ENCODE measurements at places on chromosomes 4 and X. TPM values are rescaled to one million over a fixed set of nuclear protein-coding genes. Genes with fewer than 3 reads are reported as not detected.
A peak's percentile ranks its signal among the peaks of the same experiment; 100 is the strongest.

TMPRSS11F gene
- total RNA-seq = not detected

DNA sequence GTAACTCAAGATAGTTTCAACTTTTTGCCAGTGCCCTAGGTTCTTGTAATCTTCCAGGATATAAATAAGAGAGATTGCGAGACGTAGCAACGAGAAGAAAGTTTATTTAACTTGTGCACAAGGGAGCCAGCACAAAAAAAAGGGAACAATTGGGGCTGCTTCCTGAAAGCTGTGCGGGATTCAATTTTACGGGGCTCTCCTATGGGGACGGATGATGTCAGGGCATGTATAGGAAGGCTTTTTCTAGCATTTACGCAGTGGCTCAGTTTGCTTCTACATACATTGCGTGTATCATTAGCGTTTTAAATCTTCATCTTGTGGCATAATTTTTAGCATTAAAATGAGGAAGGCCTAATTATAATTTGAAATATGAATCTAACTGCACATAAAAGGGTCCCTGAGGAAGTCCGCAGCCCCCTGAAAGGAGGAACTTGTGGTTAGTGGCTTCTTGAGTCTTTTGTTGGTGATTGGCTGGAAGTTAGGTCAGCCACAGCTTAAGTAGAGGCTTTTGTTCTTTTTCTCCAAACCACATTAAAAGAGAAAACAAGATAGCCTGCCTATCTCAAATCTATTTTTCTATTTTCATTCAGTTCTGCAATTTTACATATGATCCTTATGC lies 668.2 kb upstream of the NDST4 start:
- no peak overlapping the region for H3K4me3 ChIP-seq
- no peaks in the 10 kb centered on the region for H3K36me3 ChIP-seq
- no peaks in the 10 kb centered on the region for H3K4me1 ChIP-seq
- H3K27me3 ChIP-seq = no peaks in the 10 kb centered on the region
- H3K27ac ChIP-seq = no peak overlapping the region
- no peak for DNase-seq

- H3K27me3 ChIP-seq = peaks cover 7% of the 10 kb centered on the region
- DNase-seq = no peak
- peak overlapping the region; percentile 36 for H3K4me3 ChIP-seq
- H3K4me1 ChIP-seq = no peaks in the 10 kb centered on the region
Observed at GRCh38 chrX:19372547-19373331, 29.0 kb downstream of the PDHA1 start.

DNA sequence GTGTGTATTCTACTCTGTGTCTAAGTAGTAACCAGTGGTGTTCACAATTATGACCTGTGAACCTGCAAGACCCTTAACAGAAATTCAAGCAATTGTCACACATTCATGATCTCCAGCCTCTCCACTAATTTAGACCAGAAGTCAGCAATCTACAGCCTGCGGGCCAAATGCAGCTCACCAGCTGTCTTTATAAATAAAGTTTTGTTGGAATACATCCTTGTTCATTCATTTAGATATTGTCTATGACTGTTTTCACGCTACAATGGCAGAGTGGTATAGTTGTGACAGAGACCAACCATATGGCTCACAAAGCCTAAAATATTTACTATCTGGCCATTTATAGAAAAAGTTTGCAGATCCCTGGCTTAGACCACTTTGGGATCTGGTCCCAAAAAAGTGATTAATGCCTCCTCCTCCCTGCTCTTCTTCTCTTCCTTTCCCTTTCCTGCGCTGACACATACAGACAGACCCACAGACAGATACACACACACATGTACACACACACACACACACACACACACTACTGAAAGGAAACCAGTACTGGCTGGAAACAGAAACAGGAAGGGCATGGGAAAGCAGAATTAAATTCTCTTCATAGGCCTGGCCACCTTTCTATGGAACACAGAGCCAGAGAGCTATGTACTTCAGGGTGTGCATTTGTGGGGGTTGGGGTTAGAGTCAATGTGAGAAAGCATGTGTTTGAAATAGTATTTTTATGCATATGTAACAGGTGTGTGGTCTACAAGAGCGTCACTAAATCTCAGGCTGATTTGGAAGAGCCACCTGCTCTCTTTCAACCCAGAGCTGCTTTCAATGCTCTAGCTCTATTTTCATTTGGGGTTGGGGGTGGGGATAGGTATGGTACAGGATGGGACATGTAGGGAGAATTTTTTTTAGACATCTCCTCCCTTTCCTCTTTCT lies 49.7 kb upstream of the TMEM164 start:
- no peak for DNase-seq
- peaks cover 4% of the 10 kb centered on the region for H3K4me1 ChIP-seq
- H3K27ac ChIP-seq = peak overlapping the region; percentile 48
- H3K4me3 ChIP-seq = no peak overlapping the region

DNA sequence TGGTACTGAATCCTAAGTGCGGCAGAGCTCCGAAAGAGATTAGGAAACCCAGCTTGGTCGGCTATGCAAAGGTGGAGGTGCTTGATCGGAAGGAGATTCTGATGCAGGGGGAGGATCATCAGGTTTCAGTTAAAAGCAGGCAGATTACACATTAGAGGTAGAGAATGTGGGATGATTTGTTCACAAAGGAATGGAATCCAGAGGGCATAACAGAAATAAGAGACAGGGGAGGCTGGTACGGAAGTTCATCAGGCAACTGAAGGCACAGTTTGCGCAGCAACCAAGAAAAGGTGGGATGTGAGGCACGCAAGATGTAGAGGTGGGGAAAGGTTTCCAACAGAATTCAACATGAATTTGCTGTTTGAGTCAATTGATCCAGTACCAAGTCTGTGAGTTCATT lies 424 bp upstream of the ZNF330 start:
- peak overlapping the region; percentile 98 for H3K4me3 ChIP-seq
- DNase-seq = no peak
- H3K4me1 ChIP-seq = peaks cover 28% of the 10 kb centered on the region
- H3K27me3 ChIP-seq = no peaks in the 10 kb centered on the region
- peaks cover 4% of the 10 kb centered on the region for H3K36me3 ChIP-seq

GRCh38 chrX:53494436-53494835 lies 60.3 kb upstream of the HSD17B10 start:
- H3K27ac ChIP-seq = no peak overlapping the region
- H3K4me3 ChIP-seq = no peak overlapping the region
- no peaks in the 10 kb centered on the region for H3K36me3 ChIP-seq

RHOH gene
- total RNA-seq = not detected

DNA sequence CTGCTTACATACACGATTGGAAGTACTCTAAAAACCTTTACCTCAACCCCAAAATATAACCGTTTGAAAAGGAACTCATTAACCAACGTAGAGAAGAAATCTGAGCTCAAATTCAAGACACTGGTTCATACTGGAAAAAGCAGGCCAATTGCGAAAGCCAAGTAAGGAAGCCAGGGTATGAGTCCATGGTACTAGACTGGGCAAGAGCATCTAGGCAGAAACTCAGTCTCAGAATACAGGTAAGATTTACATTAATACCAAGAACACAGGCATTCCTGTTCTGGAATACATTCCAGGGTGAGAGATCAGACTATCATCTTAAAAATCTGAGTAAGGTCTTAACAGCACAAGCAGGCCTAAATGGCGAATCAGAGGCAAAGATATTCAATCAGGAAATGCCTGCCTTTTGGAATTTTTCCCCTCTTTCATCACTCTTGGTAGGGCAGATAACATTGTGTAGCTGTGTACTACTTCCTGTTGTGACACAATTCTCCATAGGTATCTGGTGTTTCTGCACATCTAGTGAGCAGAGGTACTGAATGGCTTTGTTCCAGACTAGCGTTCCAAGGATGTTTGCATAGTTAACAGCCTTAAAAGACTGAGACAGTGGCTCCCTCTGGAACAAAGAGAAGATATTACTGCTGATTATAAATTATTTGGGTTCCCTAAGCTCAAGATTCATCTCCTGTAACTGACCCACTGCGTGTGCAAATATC lies 311.3 kb downstream of the PCDH19 start:
- no peaks in the 10 kb centered on the region for H3K36me3 ChIP-seq
- H3K27ac ChIP-seq = no peak overlapping the region
- DNase-seq = no peak
- H3K4me3 ChIP-seq = no peak overlapping the region
- H3K27me3 ChIP-seq = no peaks in the 10 kb centered on the region

- no peaks in the 10 kb centered on the region for H3K27me3 ChIP-seq
- no peak overlapping the region for H3K27ac ChIP-seq
- no peak for DNase-seq
- no peak overlapping the region for H3K4me3 ChIP-seq
- H3K4me1 ChIP-seq = no peaks in the 10 kb centered on the region
Observed at GRCh38 chrX:119028733-119029330, 44.0 kb upstream of the CT47C1 start.

DNA sequence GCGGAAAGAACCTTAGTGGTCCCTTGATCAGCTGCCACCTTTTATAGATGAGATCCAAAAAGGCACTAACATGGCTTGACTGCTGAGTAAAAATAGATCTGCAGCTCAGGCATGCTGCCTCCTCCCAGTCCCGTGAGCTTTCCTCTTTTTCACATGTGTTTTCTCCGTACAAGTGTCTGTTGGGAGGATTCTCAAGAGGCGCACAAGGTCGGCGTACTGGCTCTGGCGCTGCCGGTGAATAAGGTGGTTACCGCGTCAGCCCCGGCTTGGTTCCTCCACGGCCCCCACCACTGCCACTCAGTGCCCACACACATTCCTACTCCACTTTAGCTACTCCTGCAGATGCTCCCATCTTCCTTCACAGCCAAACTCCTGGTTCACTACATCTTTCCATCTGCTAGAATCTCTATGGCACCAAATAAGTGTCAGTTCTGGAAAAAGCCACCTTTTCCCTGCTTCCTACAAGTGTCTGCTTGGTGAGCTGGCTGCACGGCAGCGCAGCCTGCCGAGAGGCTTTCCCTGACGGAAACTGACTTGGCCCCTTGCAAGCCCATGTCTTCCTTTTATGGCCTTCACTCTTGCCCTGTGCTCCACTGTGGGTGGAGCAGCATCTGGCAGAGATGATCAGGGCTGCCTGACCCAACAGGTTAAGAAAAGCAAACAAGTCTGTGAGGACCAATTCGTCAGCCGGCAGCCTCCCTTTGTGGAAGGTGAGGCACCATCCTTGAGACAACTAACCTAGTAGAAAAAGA lies 99.8 kb downstream of the KLHL8 start:
- DNase-seq = peak; percentile 63
- H3K27ac ChIP-seq = peak overlapping the region; percentile 79
- H3K4me1 ChIP-seq = peaks cover 82% of the 10 kb centered on the region
- H3K4me3 ChIP-seq = peak overlapping the region; percentile 30

SPINK2 gene
- total RNA-seq = 3.4 TPM

DNA sequence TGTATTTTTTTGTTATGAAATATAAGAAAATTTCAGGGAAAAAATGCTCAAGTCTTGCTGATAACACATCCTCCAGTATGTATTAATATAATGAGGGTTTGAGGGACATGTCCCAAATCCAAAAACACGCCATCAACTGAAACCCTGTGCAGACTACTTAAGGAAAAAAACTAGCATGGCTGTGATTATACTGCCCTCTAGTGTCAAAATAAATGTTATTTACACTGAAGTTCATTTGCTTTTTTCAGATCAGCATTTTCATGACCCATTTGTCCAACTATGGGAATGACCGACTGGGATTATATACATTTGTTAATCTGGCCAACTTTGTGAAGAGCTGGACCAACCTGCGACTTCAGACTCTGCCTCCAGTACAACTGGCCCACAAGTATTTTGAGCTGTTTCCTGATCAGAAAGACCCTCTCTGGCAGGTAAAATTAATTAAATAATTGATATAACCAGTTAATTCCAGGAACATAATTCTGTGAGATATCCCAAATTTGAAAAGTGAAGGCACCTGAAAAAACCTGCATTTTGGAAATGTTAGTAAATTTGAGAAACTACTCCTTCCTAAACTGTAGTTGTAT lies 128.5 kb downstream of the PRSS12 start:
- H3K4me1 ChIP-seq = no peaks in the 10 kb centered on the region
- H3K36me3 ChIP-seq = no peaks in the 10 kb centered on the region
- no peaks in the 10 kb centered on the region for H3K27me3 ChIP-seq
- no peak overlapping the region for H3K4me3 ChIP-seq
- H3K27ac ChIP-seq = no peak overlapping the region

- H3K27me3 ChIP-seq = peaks cover 5% of the 10 kb centered on the region
- H3K4me1 ChIP-seq = no peaks in the 10 kb centered on the region
- DNase-seq = no peak
- no peaks in the 10 kb centered on the region for H3K36me3 ChIP-seq
- no peak overlapping the region for H3K4me3 ChIP-seq
Observed at GRCh38 chr4:3690551-3691152, 75.5 kb upstream of the ADRA2C start.

VEGFC gene
- total RNA-seq = 1.1 TPM

DNA sequence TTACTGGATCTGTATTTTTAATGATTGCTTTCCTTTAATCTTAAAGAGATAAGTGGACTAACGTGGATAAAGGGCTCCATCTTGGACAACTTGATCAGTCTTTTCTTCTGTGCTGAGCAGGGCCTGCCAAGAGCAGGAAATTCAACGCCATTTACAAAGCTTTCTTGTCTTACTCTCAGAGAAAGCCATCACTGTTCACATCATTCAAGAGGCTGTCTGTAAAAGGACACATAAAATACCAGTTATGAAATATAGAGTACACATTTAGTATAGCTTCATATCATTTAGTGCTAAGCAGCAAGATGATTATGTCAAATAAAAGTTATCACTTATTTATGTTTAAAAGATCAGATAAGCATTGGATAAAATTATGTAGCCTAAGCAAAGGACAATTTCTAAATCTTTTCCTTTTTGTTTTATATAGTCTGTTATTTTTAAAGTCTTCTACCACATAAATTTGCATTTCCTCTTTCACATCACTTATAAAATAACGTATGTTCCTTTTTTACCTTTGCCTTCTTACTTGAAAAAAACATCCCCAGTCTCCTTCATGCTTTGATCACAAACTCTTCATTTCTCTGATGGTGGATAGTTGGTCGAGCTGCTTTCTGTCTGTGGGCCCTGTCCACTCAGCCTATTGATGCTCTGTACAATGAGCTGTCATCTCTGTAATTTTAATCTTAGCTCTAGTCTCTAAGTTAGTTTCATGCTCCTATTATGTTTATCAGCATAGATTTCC lies 2.1 kb upstream of the CCNG2 start:
- H3K4me3 ChIP-seq = no peak overlapping the region
- no peaks in the 10 kb centered on the region for H3K4me1 ChIP-seq
- no peak for DNase-seq
- H3K36me3 ChIP-seq = no peaks in the 10 kb centered on the region
- no peaks in the 10 kb centered on the region for H3K27me3 ChIP-seq

CT47A1 gene
- not detected for total RNA-seq

DNA sequence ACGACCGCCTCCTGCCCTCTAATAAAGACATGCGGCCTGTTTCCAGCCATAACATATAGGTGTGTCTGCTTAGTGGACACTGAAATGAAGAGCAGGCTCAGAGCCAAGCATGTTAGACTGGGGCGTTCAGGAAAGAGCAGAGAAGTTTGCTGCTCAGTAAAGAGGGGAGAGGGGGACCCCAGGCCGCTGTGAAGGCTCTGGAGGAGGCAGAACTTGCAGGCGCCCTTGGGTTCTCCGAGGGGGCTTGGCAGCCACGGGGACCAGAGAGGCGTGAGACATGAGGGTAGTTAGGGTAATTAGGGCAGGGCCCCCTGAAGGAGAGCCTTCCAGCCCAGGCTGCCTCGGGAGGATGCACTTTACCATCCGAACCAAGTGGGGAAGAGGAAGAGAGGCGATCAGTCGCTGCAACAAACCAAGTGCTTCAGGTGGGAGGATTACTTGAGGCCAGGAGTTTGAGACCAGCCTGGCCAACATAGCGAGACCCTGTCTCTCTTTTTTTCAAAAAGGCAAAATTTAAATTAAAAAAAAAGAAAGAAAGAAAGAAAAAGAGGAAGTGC lies 46.6 kb upstream of the CDKN2AIP start:
- peak overlapping the region; percentile 57 for H3K4me3 ChIP-seq
- no peak for DNase-seq
- H3K4me1 ChIP-seq = no peaks in the 10 kb centered on the region
- H3K36me3 ChIP-seq = no peaks in the 10 kb centered on the region
- no peaks in the 10 kb centered on the region for H3K27me3 ChIP-seq

SAGE1 gene
- total RNA-seq = not detected
